ENCODE measurements at places on chromosomes 1 and 21.
A peak's percentile ranks its signal among the peaks of the same experiment; 100 is the strongest.

DNA sequence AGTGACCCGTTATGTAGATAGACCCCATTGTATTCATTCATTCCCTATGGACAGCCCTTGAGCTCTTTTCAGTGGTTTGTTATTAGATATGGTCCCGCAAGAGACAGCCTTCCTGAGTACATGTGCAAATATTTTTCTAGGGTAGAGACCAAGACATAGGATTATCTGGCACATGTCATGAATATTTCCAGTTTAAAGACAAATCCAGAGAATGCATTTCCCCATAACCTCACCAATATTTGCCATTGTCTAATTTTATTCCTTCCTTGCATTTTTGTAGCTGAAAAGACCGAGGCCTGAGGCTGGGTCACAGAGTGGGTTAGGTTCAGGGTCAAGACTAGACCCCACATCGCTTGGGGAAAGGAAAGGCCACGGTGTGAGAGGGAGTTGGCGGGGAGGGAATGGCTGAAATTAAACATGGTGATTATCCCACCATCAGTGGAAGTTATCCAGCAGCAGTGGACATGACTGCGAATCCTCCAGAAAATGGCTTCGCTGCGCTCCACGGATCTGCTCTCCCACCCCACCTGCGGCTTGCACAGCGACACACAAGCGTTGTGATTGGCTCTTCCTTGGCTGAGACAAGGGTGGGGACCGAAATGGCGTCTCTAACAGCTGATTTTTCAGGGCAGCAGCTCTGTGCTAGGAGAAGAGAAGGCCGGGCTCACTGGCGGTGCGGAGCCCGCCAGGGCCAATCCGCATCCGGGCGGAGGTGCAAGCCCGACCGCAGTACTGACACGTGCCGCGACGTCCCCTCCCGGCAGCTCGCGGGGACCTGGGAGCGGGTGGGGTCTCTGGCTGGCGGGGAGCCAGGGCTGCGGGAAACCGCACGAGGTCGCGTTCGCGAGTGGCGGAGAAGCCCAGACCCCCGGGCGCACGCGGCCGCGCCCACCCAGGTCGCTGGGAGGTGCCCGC lies 16.1 kb upstream of the STMN1 start:
- no peak for DNase-seq

GRCh38 chr21:33880626-33881025 lies 35.0 kb downstream of the ATP5PO start:
- no peak for DNase-seq

DNA sequence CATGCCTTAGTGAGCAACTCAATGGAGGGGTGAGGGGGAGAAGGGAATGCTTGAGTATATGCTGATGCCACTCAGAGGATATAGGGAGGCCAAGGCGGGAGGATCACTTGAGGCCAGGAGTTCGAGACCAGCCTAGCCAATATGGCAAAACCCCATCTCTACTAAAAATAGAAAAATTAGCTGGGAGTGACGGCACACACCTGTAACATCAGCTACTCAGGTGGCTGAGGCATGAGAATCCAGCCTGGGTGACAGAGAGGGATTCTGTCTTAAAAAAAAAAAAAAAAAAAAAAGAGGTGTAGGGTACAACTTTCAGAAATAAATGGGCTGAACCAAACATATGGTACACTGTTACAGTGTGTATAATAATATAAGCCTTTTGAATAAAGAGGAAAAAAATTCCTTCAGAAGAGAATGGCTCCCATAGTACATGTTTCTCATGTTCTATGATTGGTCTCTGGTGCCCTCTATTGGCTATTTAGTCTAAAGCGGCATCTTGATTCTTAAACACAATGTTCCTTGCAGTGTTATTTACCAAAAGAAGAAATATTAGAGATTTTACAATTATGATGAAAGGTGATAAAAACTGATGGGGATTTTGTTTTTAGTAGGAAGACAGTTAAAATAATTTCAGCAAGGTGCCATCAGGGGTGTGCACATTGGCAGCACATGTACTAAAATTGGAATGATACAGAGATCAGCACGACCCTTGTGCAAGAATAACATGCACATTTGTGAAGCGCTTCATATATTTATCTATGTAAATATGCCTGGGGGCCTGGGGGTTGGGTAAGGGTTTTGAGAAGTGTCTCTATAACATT lies 109.8 kb downstream of the PATJ start:
- DNase-seq: peak; percentile 58

DNA sequence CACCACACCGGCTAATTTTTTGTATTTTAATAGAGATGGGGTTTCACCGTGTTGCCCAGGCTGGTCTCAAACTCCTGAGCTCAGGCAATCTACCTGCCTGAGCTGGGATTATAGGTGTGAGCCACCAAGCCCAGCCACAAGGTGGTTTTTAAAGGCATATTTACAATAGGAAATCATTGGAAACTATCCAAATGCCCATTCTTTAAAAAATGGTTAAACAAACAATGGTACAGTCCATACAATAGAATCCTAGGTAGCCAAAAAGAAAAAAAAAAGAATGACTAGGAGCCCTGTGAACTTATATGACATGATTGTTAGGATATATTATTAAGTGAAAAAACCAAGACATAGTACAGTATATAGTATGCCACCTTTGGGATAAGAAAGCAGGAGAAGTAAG lies 5.3 kb downstream of the ATP2B4 start:
- no peak for DNase-seq

GRCh38 chr21:45473496-45474322 lies 68.5 kb downstream of the SLC19A1 start:
- no peak for DNase-seq

DNA sequence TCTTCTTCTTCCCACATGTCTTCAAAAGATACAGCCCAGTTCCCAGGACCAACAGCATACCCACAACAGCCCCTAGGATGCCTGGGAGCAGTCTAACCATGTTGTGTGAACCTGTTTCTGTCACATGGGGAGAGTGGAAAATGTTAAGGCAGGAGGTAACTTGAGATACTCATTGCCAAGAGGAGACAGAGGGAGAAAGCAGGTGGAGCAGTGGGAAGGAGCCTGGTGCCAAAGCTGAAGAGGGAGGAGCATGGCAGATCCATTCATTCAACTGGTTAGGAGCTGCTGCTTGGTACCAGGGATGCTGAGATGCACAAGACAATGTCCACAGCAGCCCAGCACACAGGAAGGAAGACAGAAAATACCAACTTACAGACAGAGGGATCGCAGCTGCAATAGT lies 149.8 kb upstream of the ETV3 start:
- DNase-seq: no peak

- no peak for DNase-seq
Observed at GRCh38 chr1:70980361-70980760, 67.3 kb downstream of the PTGER3 start.
